Activated CD4-positive, alpha-beta memory T cell treated with anti-CD3 and anti-CD28 coated beads, Interleukin-2, amount 10 ng/mL, durations not matched to agents 7 days and 5 days (primary cell): ENCODE measurements at places on chromosomes 5 and 9. TPM values are rescaled to one million over a fixed set of nuclear protein-coding genes. Genes with fewer than 3 reads are reported as not detected.

DNA sequence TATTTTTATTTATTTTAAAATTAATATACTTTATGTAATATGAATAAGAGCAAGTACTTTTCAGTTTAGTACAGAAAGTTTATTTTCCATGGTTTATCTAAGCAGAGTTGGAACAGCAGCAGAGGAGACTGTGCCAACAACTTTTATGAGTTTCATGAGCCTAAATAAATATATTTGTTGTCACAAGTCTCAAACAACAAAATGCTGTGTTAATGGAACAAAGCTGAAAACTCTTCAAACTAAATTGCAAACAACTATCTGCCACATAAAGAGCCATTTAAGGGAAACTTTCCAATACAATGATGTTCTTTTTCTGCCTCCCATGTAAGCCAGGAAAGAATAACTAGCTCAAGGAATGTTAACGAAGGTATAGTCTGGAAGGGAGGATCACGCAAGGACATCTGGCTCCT is 96.1 kb downstream of the FBN2 start:
- H3K4me3 ChIP-seq = no peak overlapping the region
- H3K36me3 ChIP-seq = no peaks in the 10 kb centered on the region
- no peaks in the 10 kb centered on the region for H3K27me3 ChIP-seq

GRCh38 chr5:145236127-145236526 is 599.0 kb downstream of the PRELID2 start:
- no peak overlapping the region for H3K4me3 ChIP-seq
- no peaks in the 10 kb centered on the region for H3K4me1 ChIP-seq
- no peak for DNase-seq
- no peaks in the 10 kb centered on the region for H3K36me3 ChIP-seq

Gene PIGO
- total RNA-seq = 28.6 TPM

Gene OR13C3
- total RNA-seq = not detected

DNA sequence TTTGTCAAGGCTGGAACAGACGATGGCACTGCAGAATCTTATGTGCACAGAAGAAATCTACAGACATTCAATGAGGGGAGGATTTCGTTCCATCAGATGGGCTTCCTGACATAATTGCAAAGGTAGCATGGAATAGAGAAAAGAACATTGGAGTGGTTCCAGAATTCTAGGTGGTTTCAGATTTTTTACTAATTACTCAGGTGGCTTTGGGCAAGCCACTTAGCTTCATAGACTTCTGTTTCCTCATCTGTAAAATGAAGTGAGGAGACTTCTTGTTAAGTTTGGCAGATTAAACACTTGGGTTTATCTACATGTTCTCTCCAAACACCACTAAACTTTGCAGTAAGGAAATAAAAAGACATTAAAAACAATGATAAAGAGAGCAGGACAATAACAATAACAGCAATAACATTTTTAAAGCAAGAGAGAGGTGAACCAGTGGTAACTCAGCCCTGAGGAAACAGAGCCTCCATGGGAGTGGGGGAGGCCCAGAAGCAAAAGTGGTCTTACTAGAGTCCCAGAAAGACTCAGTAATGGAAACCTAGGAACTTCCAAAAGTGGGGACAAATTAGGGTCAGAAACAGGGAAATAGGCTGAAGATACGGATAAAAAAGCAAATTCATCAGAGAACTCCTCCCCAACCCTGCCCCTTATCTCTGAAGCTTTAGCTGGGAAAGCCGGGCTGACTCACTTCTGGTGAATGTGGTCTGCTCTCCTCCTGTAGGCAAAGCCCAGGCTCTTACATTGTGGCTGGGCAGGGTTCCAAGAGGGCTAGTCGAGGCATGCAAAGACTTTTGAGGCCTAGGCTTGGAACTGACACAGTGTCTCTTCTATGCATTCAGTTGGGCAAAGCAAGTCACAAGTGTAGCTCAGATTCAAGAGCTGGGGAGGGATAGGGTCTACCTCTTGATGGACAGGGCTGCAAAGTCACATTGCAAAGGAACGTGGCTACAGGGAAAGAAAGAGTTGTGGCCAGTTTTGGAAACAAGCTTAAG is 11.8 kb upstream of the ACTBL2 start:
- H3K27ac ChIP-seq = peak overlapping the region; percentile 37
- DNase-seq = peak; percentile 34
- peaks cover 35% of the 10 kb centered on the region for H3K4me1 ChIP-seq
- H3K27me3 ChIP-seq = peaks cover 9% of the 10 kb centered on the region
- no peak overlapping the region for H3K4me3 ChIP-seq

GRCh38 chr9:80382211-80382891 is 810.6 kb downstream of the TLE4 start:
- DNase-seq = no peak
- no peaks in the 10 kb centered on the region for H3K4me1 ChIP-seq
- H3K27me3 ChIP-seq = no peaks in the 10 kb centered on the region

Gene FAM151B
- total RNA-seq = 0.28 TPM

DNA sequence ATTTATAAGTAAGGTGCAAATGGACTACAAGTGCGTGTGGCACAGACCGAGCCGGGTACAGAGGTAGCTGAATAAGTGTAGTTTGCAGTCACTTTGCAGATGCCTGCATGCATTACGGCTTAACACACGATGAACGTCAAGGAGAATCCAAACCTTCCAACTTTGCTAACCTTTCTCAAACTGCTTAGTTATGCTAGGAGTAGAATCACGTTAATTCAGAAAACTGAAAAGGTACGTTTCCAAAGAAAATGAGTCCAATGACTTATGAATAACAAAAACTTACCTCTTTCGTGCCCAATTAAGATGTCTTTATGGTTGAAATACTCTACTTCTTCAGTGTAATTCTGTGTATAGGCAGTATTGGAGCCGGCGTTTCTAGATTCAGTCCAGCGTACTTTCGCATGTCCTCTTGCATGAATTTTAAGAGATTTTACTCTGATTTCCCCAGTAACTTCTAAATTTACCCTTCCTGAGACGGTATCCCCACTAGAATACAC is 539 bp downstream of the ARRDC3 start:
- peak overlapping the region; percentile 87 for H3K4me3 ChIP-seq
- H3K4me1 ChIP-seq = peaks cover 29% of the 10 kb centered on the region
- no peaks in the 10 kb centered on the region for H3K27me3 ChIP-seq
- peak; percentile 49 for DNase-seq

Gene LCN15
- total RNA-seq = not detected

Gene TMEM171
- total RNA-seq = not detected

- no peak overlapping the region for H3K27ac ChIP-seq
- H3K36me3 ChIP-seq = no peaks in the 10 kb centered on the region
- peaks cover 20% of the 10 kb centered on the region for H3K27me3 ChIP-seq
- peaks cover 7% of the 10 kb centered on the region for H3K4me1 ChIP-seq
- no peak for DNase-seq
- H3K4me3 ChIP-seq = no peak overlapping the region
Observed at GRCh38 chr5:108720391-108720790, 27.3 kb upstream of the FER start.

DNA sequence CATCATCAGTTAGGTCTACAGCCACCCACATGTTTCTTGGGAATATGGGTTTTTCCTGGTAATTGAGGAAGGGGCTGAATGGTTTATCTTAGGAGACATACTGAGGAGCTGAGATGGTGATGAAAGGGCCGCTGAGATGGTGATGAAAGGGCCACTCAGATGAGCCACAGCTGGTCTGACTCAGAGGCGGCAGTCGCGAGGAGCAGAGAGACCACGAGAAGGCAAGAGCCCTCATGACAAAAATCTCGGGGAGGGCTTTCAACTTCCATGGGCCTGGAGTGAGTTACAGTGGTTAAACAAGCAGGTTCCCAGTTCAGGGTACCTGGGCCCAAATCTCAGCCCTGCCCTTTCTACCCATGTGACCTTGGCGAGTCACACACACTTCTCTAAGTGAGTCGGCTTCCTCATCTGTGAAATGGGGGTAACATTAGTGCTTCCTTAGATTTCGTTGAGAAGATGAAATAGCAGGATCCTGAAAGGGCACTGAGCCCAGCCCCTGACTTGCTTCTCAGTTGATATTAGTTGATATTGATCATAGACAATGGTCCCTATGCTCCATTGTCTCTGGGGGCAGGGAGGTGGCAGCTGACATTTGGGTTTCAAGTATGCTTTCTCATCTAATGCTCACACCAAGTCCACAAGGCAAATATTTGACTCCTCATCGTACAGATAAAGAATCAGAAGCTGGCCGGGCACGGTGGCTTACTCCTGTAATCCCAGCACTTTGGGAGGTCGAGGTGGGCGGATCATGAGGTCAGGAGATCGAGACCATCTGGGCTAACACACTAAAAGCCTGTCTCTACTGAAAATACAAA is 169.5 kb downstream of the RGS3 start:
- no peak overlapping the region for H3K4me3 ChIP-seq
- no peaks in the 10 kb centered on the region for H3K36me3 ChIP-seq
- DNase-seq = no peak
- H3K4me1 ChIP-seq = peaks cover 2% of the 10 kb centered on the region
- peaks cover 7% of the 10 kb centered on the region for H3K27me3 ChIP-seq
- H3K27ac ChIP-seq = no peak overlapping the region

Gene SLC36A3
- total RNA-seq = not detected

GRCh38 chr5:43155394-43156096 is 34.8 kb downstream of the ZNF131 start:
- H3K36me3 ChIP-seq = peaks cover 32% of the 10 kb centered on the region
- H3K4me3 ChIP-seq = no peak overlapping the region
- H3K27ac ChIP-seq = no peak overlapping the region

- no peaks in the 10 kb centered on the region for H3K27me3 ChIP-seq
- no peak overlapping the region for H3K27ac ChIP-seq
- H3K4me3 ChIP-seq = no peak overlapping the region
- DNase-seq = no peak
- H3K4me1 ChIP-seq = peaks cover 8% of the 10 kb centered on the region
- no peaks in the 10 kb centered on the region for H3K36me3 ChIP-seq
Observed at GRCh38 chr9:93164085-93164484, 19.9 kb upstream of the WNK2 start.

DNA sequence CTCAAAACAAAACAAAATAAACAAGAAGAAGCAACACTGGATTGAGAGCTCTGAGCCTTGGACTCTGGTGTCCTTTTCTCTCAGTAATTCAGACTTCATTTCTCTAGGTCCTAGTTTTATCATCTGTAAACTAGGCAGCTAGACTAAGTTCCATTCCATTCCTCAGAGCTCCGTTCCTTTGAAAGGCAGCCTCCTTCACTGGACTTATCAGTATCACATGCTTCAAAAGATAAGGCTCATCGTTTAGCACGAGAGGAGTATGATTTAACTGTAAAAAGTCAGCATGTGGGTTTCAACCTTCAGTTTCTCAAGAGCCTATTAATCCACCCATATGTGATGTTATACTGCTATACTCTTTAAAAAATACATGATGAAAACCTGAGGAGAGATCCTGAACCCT is 1.6 kb downstream of the ATP10B start:
- H3K4me1 ChIP-seq = no peaks in the 10 kb centered on the region
- H3K36me3 ChIP-seq = no peaks in the 10 kb centered on the region
- no peak for DNase-seq
- no peaks in the 10 kb centered on the region for H3K27me3 ChIP-seq
- H3K27ac ChIP-seq = no peak overlapping the region
- H3K4me3 ChIP-seq = no peak overlapping the region

DNA sequence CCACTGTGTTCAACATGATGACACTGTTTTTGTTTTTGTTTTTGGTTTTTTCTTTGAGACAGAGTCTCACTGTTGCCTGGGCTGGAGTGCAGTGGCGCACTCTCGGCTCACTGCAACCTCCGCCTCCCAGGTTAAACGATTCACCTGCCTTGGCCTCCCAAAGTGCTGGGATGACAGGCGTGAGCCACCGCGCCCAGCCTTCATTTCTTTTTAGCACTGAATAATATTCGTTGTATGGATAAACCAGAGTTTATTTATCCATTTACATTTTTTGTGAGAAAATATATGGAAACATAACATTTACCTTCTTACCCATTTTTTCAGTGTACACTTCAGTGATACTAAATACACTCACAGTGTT is 4.2 kb downstream of the CARD19 start:
- no peak overlapping the region for H3K4me3 ChIP-seq
- no peak overlapping the region for H3K27ac ChIP-seq
- H3K4me1 ChIP-seq = peaks cover 71% of the 10 kb centered on the region
- no peaks in the 10 kb centered on the region for H3K27me3 ChIP-seq
- H3K36me3 ChIP-seq = peaks cover 63% of the 10 kb centered on the region

- H3K27ac ChIP-seq = no peak overlapping the region
- no peak for DNase-seq
Observed at GRCh38 chr5:120146787-120147186, 317.3 kb upstream of the PRR16 start.

Gene SLC23A1
- 1.0 TPM for total RNA-seq

Gene SCGB3A2
- total RNA-seq = not detected

Gene LMAN2
- 145 TPM for total RNA-seq

DNA sequence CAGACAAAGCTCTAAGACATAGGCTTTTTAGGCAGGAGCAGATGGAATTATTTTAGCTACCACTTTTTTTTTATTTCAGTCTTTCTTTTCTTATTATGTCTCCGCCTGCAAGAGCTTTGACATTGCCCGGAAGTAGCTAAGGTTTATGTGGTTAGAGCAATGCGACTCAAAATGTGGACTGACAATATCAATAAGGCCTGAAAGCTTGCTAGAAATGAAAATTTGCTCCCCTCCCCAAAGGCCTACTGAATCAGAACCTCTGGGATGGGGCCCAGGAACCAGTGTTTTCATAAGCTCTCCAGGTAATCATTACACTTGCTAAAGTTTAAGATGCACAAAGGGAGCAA is 81.3 kb downstream of the SUSD1 start:
- no peak for DNase-seq
- peaks cover 24% of the 10 kb centered on the region for H3K36me3 ChIP-seq
- H3K4me3 ChIP-seq = no peak overlapping the region
- H3K27me3 ChIP-seq = no peaks in the 10 kb centered on the region
- peaks cover 36% of the 10 kb centered on the region for H3K4me1 ChIP-seq

Gene ADAMTS19
- not detected for total RNA-seq

DNA sequence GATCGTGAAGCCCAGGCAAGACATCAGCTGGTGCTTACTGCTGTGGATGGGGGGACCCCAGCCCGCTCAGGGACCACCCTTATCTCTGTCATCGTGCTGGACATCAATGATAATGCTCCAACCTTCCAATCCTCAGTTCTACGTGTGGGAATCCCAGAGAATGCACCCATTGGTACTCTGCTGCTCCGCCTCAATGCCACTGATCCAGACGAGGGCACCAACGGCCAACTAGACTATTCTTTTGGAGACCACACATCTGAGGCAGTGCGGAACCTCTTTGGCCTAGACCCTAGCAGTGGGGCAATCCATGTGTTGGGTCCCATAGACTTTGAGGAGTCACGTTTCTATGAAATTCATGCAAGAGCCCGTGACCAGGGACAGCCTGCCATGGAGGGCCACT is 960 bp downstream of the PCDHGC5 start:
- H3K36me3 ChIP-seq = no peaks in the 10 kb centered on the region
- H3K4me3 ChIP-seq = no peak overlapping the region
- no peak for DNase-seq
- H3K27ac ChIP-seq = no peak overlapping the region
- peaks cover 4% of the 10 kb centered on the region for H3K4me1 ChIP-seq
